H4 (cell line): ENCODE measurements at places on chromosomes 3 and 15. TPM values are rescaled to one million over a fixed set of nuclear protein-coding genes. Genes with fewer than 3 reads are reported as not detected.

SPINK8 gene
- total RNA-seq, result not detected in 2 replicates

MCTP2 gene
- total RNA-seq, result 27.0 and 36.1 TPM in 2 replicates

TMEM62 gene
- 17.7 and 18.0 TPM in 2 replicates for total RNA-seq

ZIC4 gene
- total RNA-seq, result 0.21 TPM in 1 of 2 replicates, not detected in the other

GABRR3 gene
- not detected in 2 replicates for total RNA-seq

PPP1R14D gene
- total RNA-seq, result not detected in 2 replicates

GOLGA8R gene
- total RNA-seq, result 0.23 TPM in 1 of 2 replicates, not detected in the other

OR5H6 gene
- not detected in 2 replicates for total RNA-seq

CLDN16 gene
- 0.15 TPM in 1 of 2 replicates, not detected in the other for total RNA-seq

ANKUB1 gene
- not detected in 2 replicates for total RNA-seq

MYH15 gene
- 0.08 and 0.10 TPM in 2 replicates for total RNA-seq

VGLL3 gene
- 2.9 and 3.1 TPM in 2 replicates for total RNA-seq

SNAP23 gene
- 56.7 and 87.9 TPM in 2 replicates for total RNA-seq

CCR3 gene
- 0.27 and 0.29 TPM in 2 replicates for total RNA-seq

SIDT1 gene
- not detected in 2 replicates for total RNA-seq

CPLX3 gene
- total RNA-seq, result not detected in 2 replicates

SMCO1 gene
- not detected in 2 replicates for total RNA-seq

BUB1B gene
- 55.5 and 56.2 TPM in 2 replicates for total RNA-seq

LYZL4 gene
- total RNA-seq, result not detected in 2 replicates

GPR62 gene
- total RNA-seq, result not detected in 2 replicates

WDR5B gene
- 7.9 and 10.9 TPM in 2 replicates for total RNA-seq

CEMIP gene
- total RNA-seq, result 0.06 and 0.68 TPM in 2 replicates

MKRN3 gene
- total RNA-seq, result 5.6 and 9.6 TPM in 2 replicates

EFCC1 gene
- total RNA-seq, result 0.27 and 1.2 TPM in 2 replicates

ITIH1 gene
- total RNA-seq, result not detected in 2 replicates

MESP2 gene
- total RNA-seq, result not detected in 2 replicates

KLHL6 gene
- total RNA-seq, result not detected in 2 replicates
